ENCODE measurements at places on chromosomes 5 and 9.
A peak's percentile ranks its signal among the peaks of the same experiment; 100 is the strongest.

DNA sequence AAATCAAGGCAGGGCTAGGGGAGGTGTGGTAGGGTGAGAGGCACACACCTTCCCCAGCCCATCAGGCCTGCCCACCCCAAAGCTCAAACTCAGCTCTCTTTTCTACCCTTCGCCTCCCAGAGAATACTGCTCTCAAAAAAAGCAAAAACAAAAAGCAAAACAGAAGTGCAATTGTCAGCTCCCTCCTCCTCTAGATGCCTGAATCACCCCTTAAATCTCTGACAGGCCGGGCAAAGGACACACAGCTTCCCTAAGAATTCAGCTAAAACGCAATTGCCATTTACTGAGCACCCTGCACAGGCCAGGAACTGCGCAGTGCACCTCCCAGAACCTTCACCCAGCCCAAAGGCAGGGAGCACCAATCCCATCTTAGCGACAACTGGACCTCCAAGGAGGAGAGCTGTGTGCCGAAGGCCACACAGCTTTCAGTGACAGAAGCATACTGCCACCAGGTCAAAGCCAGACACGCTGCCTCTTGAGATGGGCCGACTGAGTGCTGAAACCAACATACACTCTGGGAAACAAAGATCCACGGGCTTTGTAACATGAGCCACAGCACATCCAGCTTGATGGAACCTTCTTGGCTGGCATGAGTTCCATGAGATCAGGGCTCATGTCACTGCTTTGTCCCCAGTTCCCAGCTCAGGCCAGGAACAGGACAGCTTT lies 53.4 kb upstream of the STXBP1 start:
- DNase-seq: no peak

DNA sequence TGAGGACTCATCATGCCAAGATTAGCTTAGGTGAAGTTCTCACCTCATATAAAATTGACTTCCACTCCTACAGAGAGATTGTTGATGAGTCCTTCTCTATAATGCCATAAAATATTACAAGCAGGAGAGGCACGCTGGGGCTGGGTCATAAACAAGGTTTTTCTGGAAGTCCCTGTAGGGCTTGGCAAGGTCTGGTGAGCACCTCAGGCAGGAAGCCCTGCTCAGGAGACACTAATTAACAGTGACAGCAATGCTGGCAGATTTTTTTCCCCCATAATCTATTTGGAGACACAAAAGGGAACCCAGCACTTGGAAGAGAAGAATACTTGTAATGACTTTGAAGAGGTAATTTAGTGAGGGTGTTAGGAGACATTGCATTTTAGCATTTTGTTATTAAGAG lies 118.7 kb downstream of the DIRAS2 start:
- DNase-seq: no peak

DNA sequence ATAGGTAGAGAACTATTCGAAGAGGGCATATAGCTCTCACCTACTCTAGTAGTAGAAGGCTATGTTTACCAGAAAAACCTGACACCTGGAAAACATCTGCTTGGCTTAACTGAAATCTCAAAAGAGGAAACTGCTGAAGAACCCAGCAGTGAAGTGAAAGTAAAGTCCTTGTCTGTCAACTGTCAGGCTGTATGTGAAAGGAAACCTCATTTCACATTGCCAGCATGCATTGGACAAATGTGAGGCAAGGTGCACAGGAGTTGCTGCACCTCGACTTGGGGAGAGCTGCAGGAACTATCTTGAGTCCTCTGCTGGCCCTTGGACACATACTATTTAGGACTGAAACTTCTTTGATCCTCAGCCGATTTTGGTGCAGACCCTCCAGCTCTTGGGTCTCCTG lies 53.3 kb downstream of the NREP start:
- DNase-seq: peak; percentile 35

- peak; percentile 93 for DNase-seq
Observed at GRCh38 chr5:157265714-157266285, at the start of gene CYFIP2. CYFIP2 (plus strand) TSS chr5:157266123; CDS start chr5:157285362, 19,239 bp downstream.

DNA sequence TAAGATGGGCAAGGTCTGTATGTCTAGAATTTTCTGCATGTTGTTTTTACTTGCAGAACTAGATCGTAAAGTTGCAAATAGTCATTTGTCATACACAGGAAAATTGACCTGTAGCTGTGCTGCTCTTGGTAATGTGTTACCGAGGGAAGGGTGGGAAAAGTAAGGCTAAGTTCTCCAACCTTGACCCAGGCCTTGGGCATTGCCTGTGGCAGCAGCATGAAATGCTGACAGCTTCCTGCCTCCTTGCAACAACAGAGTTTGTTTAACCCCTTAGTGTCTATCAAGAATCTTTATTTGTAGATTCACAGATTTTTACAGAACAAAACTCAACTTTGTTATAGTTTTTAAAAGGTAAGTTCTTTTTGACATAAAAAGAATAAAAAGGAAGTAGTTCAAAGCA lies 48.3 kb downstream of the ERCC6L2 start:
- DNase-seq: no peak

- DNase-seq: no peak
Observed at GRCh38 chr9:131649646-131650045, 90.2 kb downstream of the RAPGEF1 start.

GRCh38 chr9:89606624-89607311 lies 2.0 kb downstream of the GADD45G start:
- DNase-seq: no peak

DNA sequence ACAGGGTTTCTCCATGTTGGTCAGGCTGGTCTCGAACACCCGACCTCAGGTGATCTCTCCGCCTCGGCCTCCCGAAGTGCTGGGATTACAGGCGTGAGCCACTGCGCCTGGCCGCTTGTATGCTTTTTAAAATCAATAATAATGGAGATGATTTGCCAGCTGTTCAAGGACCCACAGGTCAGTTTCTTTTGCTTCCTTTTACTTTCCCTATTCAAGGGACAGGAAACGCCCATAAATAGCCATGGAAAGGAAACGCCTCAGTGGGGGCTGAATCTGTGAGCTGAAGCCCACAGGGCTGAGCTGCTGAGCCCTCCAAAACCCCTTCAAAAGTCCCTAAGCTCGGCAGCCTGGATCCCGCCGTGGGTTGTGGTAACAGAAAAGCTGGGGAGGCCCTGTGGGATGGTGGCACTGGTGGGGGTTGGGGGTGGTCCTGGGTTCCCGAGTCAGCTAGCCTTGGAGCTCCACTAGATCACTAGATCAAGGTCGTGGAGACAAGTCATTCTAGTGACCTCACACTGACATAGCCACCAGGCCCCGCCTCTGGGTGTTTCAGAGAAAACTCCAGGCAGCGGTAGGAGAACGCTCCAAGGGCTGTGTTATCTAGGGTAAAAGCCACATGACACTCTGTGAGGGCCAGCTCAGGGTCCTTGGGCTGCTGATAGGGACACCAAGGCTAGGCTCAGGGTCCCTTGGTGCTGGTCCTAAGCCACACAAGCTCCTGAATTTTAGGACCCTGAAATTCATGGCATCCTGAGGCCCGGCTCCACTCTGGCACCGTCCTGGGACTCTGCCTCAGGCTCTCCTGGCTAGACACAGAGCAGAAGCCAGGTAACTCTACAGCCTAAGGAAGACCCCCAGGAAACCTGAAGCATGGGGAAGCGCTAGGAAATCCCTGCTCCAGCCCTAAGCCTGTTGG lies 18.0 kb upstream of the DUSP1 start:
- no peak for DNase-seq

GRCh38 chr9:2613730-2614271 lies 7.8 kb upstream of the VLDLR start:
- no peak for DNase-seq

- DNase-seq: no peak
Observed at GRCh38 chr9:111978616-111979015, 82.0 kb downstream of the UGCG start.

DNA sequence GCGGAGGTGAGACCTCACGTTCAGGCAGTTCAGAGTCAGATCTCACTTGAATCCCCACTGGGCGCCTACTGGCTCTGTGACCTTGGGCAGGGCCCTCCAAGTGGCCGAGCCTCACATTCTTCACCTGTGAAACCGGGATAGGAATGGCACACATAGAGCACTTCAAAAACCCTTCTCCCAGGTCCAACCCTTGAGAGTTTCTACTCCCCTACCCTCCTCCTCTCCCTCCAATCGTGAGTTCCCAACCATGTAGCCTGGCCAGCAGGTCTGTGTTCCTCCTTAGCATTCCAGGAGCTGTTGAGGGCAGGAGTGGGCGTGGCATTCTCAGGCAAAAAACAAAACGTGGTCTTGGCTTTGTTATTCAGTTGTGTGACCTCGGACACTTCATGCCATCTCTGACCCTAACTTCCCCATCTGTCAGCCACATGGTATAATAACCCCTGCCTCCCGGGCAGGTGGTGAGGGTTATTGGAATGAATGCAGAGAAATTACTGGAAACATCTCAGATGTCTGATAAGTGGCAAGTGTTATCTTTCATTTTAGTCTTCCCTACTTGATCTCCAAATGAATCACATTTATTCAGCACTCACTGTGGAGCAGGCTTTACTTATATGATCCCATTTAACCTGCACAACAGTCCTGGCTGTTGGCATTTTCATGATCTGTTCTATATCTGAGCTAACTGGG lies 112.8 kb upstream of the BOD1 start:
- DNase-seq: no peak

DNA sequence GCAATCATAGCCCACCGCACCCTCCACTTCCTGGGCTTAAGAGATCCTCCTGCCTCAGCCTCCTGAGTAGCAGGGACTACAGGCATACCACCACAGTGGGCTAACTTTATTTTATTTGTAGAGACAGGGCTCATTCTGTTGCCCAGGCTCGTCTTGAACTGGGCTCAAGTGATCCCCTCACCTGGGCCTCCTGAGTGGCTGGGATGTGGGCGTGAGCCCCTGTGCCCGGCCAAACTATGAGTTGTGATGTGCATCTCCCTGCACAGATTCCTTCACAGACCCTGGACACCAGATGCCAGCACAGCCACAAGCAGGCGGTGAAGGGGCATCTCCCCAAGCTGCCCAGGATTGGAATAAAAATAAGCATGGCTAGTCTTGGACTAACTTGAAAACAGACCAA lies 244.9 kb upstream of the IRX1 start:
- DNase-seq: no peak

DNA sequence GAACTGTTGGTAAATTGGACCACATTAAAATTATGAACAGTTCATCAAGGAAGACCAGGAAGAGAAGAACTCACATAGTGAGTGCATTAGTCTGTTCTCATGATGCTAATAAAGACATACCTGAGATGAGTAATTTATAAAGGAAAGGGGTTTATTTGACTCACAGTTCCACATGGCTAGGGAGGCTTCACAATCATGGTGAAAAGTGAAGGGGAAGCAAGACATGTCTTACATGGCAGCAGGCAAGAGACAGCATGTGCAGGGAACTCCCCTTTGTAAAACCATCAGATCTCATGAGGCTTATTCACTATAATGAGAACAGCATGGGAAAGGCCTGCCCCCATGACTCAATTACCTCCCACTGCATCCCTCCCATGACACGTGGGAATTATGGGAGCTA lies 135.9 kb upstream of the MAN2A1 start:
- no peak for DNase-seq

GRCh38 chr9:110995420-110996340 lies 42.6 kb downstream of the LPAR1 start:
- no peak for DNase-seq

- DNase-seq: no peak
Observed at GRCh38 chr9:129558063-129558550, 62.8 kb downstream of the C9orf50 start.

DNA sequence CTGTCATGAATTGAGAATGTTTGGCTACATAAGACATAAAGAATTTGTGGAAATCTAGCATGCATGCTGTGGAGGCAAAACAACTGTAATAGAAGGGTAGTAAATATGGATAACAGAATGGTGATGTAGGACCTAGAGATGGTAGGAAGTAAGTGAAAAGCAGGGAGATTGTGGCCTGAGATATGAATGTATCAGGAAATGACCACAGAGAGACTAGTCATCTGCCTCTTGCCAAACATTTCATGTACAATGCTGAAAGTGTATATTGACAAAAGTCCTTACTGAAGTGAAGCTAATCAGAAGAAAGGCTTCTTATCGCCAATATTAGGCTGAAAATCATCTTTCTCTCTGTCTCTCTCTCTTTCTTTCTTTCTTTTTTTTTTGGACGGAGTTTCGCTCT lies 873.1 kb upstream of the CTNND2 start:
- no peak for DNase-seq

DNA sequence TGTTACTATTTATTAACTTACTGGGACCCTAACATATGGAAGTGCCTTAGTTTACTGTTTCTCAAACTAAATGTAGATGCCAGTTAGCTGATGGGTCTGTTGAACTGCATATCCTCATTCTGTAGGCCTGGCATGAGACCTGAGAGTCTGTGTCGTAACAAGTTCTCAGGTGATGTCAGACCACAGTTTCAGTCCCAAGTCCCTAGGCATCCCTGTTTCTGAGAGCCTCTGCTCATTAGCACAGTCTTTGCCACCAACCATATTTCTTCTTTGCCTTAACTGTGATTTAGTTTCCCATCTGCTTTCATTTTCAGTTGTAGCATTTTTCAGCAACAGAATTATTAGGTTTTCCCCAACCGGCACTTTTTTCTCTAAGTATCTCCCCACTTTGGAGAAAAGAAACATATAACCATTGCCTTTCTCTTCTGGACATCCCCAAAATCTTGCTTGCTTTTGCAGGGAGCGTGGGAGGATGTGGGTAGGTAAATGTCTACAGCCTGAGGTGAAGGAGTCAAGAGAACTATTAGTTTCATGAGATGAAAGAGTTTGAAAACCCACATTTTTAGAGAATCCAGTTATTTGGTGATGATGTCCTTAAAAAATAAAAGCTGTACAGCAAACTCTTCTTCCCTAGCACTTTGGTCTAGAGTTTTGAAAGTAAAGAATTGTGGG lies 74.6 kb downstream of the NUDT12 start:
- DNase-seq: peak; percentile 7

GRCh38 chr9:136147890-136148714 lies 29.4 kb upstream of the TMEM250 start:
- no peak for DNase-seq

DNA sequence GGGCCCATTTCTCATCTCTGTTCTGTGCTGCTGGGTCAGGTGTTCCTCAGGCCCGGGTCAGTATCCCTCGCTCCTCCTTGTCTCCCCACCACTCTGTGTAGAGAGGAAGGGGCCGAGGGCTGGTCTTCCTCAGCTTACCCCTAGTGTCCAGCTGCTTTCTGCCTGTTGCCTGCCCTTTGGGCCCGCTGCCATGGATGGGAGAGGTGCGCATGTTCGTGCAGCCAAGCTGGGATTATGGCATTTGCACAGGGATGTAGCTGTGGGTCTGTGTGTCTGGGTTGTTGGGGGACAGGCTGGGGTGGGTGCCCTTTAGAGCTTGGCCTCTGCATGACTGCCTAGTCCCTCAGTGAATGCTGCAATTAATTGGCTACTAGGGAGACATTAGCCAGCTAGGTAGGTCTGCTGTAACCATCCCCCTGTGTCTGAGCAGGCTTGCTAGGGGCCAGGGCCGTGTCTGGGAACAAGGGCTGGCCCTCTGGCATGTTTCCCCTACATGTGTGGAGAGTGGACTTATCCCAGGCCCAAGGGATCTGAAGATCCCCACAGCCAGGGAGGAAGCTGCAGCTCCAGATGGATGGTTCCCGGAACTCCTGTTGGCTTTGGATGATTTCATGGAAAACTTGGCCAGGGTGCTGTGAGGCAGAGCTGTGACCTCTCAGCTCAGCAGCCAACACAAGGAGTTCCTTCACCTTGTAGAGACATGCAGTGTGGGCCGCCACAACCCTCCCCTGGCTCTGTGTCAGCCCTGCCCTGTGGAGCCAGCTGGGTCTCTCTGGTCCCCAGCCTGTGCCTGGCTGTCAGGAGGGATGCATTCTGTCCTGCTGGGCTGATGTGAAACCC lies 161.9 kb downstream of the MACROH2A1 start:
- DNase-seq: no peak

Measured in GM13977 (cell line).